ENCODE measurements at places on chromosomes 12 and 14. TPM values are rescaled to one million over a fixed set of nuclear protein-coding genes. Genes with fewer than 3 reads are reported as not detected.
A peak's percentile ranks its signal among the peaks of the same experiment; 100 is the strongest.

DNA sequence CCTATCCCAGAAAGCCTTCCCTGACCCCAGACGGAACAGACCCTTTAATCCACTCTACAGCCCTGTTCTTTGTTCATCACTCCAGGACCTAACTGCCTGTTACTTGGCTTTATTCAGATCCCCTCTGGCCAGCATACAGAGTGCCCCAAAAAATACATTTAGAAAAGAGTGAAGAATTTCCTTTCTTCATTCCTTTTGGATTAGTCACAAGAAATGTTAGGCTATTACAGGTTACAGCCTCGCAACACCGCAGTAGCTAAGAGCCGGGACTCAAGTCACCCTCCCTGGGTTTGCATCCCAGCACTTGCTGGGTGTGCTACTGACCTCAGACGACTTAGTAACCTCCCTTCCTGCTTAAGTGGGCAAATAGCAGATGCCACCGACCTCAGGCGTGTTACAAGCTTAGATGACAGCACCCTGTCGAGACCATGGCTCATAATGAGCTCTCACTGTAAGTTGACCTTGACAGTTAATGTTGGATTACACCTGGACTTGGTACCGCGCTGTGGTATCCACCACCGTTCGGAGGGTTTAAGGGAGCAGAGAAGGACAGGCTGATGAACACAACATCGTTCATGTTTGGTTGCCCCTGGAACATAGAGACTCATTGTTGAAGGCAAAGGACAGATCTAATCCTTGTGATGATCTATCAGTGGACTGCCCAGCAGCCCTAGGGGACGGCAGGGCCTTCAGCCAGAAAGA lies 12.9 kb downstream of the GLRX5 start:
- no peaks in the 10 kb centered on the region for H3K4me1 ChIP-seq
- peaks cover 8% of the 10 kb centered on the region for H3K36me3 ChIP-seq
- DNase-seq: no peak
- H3K27ac ChIP-seq: no peak overlapping the region
- H3K27me3 ChIP-seq: no peaks in the 10 kb centered on the region

DNA sequence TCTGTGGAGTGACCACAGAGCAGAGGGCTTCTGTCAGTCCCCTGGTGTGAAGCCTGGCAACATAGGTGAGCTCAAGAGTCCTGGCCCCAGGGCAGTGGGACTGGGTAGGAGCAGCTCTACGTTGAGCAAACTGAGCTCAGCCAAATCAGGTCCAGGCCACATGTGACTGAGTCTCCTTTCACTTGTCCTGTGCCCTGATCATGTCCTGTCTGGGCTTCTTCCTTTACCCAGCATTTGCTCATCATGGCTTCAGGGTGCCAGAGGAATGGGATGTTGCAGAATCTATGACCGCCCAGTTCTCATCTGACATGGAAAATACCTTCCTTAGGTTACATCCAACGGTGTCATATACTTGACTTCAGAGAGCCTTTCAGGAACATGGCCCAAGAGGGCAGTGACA lies 66.4 kb upstream of the GPATCH2L start:
- no peak for DNase-seq
- H3K36me3 ChIP-seq: no peaks in the 10 kb centered on the region
- H3K27me3 ChIP-seq: no peaks in the 10 kb centered on the region
- H3K4me3 ChIP-seq: no peak overlapping the region
- H3K27ac ChIP-seq: no peak overlapping the region

DNA sequence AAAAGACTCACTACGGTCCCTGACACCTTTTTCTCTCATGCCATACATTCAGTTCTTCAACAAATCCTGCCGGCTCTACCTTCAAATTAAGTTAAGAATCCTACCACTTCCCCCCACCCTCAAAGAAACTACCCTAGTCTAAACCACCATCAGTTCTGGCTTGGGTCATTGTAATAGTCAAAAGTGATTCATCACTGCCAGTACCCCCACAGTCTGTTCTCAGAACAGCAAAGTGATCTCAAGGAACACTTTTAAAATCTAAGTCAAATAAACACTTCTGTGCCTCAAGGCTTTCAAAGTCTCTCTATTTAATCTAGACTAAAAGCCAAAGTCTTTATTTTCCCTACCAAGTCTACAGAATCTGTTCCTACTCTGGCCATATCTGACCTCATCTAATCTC lies 12.0 kb upstream of the FAM234B start:
- peaks cover 11% of the 10 kb centered on the region for H3K27me3 ChIP-seq
- no peak overlapping the region for H3K27ac ChIP-seq
- no peaks in the 10 kb centered on the region for H3K4me1 ChIP-seq
- no peaks in the 10 kb centered on the region for H3K36me3 ChIP-seq
- DNase-seq: no peak
- H3K4me3 ChIP-seq: no peak overlapping the region

GRCh38 chr14:64730061-64730440 lies 25.8 kb downstream of the PLEKHG3 start:
- H3K4me1 ChIP-seq: peaks cover 61% of the 10 kb centered on the region
- no peaks in the 10 kb centered on the region for H3K27me3 ChIP-seq
- H3K36me3 ChIP-seq: peaks cover 22% of the 10 kb centered on the region
- peak overlapping the region; percentile 84 for H3K27ac ChIP-seq
- H3K4me3 ChIP-seq: no peak overlapping the region

DNA sequence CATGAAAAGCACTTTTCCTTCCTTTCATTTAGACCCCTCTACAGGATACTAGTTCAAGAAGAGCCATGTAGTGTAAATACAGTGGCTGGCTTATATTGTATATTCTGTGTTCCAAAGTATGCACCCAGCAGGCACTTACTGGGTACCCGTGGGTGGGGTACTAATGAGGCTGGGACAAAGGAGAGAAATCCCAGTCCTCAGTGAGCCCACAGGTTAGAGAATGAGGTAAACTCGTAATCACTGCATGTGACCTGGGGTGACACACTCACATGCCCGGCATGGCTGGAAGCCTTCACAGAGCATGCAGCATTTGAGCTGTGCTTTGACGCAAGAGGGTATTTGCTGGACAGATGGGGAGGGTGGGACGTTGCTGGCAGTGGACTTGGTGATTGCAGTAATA lies 17.1 kb downstream of the SLC24A4 start:
- no peak for DNase-seq
- no peak overlapping the region for H3K4me3 ChIP-seq
- no peaks in the 10 kb centered on the region for H3K36me3 ChIP-seq
- peaks cover 3% of the 10 kb centered on the region for H3K4me1 ChIP-seq

DNA sequence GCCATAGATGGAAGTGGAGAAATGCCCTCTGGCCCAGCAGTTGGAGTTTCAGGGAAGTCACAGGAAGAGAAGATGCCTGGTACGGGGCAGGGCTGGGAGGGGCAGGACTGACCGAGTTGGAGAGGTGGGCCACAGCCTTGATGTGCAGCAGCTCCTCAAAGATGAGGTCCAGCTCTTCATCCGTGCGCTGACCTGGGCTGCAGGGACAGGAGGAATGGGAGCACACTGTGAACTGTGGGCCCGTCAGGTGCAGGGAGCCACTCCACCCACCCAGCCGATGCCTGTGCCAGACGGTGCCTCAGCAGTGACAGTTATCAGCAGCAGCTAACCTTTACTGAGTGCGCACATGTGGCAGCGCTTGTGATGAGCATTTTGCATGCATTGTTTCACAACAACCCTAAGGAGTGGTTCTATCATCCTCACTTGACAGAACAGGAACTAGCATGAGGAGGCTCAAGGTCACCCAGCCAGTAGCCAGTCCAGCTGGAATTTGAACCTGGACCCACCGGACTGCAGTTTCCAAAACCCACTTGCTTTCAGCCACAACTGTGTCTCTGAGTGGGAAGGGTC lies 8.4 kb downstream of the RAPGEF3 start:
- no peak for DNase-seq
- no peaks in the 10 kb centered on the region for H3K36me3 ChIP-seq
- no peaks in the 10 kb centered on the region for H3K27me3 ChIP-seq
- H3K27ac ChIP-seq: no peak overlapping the region

GRCh38 chr14:99540196-99541032 lies 59.2 kb downstream of the CCNK start:
- no peak for DNase-seq
- H3K36me3 ChIP-seq: no peaks in the 10 kb centered on the region
- H3K4me3 ChIP-seq: no peak overlapping the region
- no peak overlapping the region for H3K27ac ChIP-seq
- H3K4me1 ChIP-seq: no peaks in the 10 kb centered on the region

GRCh38 chr14:81205639-81206038 lies 15.1 kb downstream of the GTF2A1 start:
- DNase-seq: no peak
- no peaks in the 10 kb centered on the region for H3K27me3 ChIP-seq
- H3K4me3 ChIP-seq: no peak overlapping the region

Gene CCDC38
- not detected for total RNA-seq

Gene OTOGL
- not detected for total RNA-seq
